NCI-H2107 (cell line): ENCODE measurements at places on chromosomes 1 and 21.

GRCh38 chr1:61748566-61748965 lies 6.3 kb downstream of the PATJ start:
- DNase-seq: no peak

DNA sequence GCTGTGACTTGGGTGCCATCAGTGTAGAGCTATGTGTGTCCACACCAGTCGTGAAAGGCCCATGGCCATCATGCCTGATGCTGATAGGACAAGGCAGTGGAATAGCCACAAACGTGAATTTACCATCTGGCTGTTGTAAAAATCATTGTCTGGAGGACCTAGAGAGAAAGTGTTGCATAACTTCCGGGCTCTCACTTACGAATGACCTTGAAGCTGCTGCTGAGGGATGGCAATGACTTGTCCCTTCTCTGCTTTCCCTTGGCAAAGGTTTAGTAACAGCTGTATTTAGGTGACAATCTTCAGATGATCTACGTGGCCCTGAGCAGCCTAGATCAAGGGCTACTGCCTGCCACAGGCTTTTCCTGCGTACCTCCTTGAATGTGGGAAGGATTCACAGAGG lies 5.8 kb downstream of the ATP1B1 start:
- DNase-seq: no peak

GRCh38 chr1:174818951-174819350 lies 180.8 kb upstream of the CACYBP start:
- no peak for DNase-seq

DNA sequence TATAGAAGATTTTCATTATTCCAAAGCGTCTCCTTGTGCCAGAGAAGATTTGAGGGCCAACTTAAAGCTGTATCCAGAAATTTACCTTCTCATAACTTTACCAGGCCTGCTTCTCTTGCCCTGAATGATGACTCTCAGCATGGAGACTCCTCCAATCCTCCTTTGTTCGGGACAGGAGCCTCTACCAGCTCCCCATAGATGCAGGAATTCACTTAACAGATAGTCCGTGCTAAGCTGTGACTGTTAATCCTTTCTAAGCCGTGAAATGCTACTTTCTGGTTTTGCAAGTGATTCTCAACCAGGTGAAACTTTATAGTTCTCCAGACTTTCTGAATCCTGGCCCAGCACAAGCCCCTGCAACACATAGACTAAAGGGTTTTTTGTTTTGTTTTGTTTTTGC lies 31.8 kb upstream of the KCND3 start:
- no peak for DNase-seq

DNA sequence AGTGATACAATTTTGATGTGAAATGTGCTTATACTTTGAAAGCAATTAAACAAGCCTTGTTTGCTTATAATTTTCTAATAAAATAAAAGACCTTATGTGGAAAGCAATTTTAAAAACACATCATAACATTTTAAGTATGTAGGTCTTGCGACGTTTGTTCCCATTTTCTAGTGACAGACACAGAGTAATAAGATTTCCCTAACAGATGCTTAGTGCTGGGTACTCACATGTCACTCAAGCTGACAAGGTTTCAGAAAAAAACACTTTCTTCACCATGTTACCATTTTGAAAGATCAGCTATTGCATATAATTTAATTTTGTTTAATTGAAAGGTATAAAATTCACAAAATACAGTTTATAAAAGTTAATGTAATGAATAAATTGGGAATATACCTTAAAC lies 14.1 kb upstream of the ZRANB2 start:
- no peak for DNase-seq

GRCh38 chr1:31348449-31348848 lies 24.4 kb downstream of the FABP3 start:
- DNase-seq: no peak

GRCh38 chr1:199724049-199724448 lies 303.5 kb upstream of the NR5A2 start:
- no peak for DNase-seq

- no peak for DNase-seq
Measured at GRCh38 chr1:2356401-2356800, 35.0 kb downstream of the MORN1 start.

GRCh38 chr1:80925130-80925805 lies 875.5 kb upstream of the ADGRL2 start:
- DNase-seq: no peak

DNA sequence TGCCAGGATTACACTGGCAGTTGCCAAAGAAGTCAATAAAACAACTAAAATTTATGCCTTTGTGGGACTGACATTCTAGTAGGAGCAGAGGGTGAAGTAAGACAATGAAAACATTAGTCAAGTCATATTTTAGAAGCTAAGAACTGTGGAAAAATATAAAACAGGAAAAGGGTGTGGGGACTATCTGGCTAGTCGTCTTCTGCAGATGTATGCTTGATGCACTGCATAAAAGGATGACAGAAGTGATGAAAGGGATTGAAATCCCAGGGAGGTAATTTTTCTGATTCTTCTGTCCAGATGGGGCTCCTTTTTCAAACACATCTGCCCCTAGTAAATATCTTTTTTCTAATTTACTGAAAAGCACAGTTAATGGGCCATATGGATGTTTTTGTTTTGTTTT lies 706.3 kb downstream of the ADGRL2 start:
- no peak for DNase-seq

- DNase-seq: no peak
Measured at GRCh38 chr1:67133177-67133576, 1.6 kb downstream of the C1orf141 start.

DNA sequence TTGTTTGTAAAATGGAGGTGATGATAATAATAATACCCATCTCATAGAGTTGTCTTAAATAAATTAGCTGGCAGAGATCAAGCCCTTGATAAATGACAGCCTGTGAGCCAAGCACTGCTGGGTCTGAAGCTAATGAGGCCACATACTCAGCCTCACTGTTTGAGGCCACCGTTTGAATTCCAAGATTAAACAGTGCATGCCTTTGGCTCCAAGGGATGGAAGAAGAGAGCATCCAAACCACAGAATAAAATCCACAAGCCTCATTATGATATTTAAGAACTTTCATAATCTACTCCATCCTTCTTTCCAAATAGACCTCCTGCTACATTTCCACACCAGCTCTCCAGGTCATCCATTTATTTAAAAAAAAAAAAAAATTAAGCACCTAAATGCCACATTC lies 29.0 kb downstream of the TGFBR3 start:
- no peak for DNase-seq
